ENCODE measurements at places on chromosomes 3 and 15.

- DNase-seq: no peak
Measured at GRCh38 chr15:57494581-57494980, 97.1 kb upstream of the MYZAP start.

DNA sequence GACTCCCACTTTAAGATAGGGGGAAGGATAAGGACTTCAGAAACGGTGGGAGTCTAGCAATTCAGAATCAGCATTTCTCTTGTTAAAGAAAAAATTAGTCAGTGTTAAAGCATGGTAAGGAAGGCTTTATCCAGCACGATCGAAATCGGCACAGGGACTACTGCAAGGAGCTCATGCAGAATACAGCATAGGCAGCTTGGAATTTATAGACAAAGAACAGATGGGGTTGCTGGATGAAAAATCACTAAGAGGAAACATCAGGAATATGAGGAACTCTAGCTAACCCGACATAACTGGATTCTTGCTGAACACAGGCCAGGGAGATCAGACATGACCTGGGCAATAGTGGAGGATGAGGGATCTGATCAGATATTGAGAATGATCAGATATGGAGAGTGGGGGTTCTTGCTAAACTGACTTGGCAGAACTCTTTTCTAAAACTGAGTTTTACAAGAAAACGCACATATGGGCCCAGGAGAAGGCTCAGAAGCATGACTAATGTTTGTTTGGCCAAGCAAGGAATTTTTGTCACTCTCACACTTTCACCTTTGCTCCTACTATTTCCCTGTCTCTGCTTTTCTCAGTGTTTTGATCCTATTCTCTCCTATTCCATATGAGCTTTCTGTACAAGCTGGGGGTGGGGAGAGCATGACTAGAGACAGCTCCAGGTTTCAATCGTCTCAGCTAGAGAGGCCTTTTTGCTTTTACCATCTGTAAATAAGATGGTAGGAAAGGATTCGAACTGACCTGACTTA, 3.9 kb upstream of the PLCH1 start:
- DNase-seq: no peak

GRCh38 chr3:46516521-46516920, 18.7 kb downstream of the RTP3 start:
- DNase-seq: no peak

DNA sequence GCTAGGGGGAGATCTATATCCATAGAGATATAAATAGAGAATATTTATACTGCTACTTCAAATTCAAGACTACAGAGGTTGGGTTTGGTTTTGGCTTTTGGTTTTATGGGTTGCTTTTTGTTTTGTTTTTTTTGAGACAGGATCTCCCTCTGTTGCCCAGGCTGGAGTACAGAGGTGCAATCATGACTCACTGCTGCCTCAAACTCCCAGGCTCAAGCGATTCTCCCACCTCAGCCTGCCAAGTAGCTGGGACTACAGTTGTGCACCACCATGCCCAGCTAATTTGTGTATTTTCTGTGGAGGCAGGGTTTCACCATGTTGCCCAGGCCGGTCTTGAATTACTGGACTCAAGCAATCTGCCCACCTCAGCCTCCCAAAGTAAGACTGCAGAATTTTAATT, 3.9 kb upstream of the UBL7 start:
- no peak for DNase-seq

- no peak for DNase-seq
Measured at GRCh38 chr3:179603831-179604230, 607 bp downstream of the MRPL47 start.

DNA sequence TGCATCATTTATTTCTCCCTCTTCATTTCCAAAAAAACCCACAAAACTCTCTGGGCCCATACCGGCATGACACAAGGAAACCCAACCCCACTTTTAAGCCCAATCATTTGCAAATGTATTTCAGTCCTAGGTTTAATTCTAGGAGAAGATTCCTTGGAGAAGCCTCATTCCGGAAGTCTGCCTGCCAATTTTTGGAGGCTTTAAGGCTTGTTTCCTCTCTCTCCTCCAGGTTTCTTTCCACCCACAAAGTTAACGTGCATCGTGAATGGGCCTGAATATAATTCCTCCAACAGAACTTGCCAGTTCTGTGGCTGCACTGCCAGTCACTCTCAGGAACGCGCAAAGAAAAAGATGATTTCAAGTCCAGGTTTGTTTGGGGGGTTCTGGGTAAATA, 69.9 kb upstream of the FOXP1 start:
- no peak for DNase-seq

DNA sequence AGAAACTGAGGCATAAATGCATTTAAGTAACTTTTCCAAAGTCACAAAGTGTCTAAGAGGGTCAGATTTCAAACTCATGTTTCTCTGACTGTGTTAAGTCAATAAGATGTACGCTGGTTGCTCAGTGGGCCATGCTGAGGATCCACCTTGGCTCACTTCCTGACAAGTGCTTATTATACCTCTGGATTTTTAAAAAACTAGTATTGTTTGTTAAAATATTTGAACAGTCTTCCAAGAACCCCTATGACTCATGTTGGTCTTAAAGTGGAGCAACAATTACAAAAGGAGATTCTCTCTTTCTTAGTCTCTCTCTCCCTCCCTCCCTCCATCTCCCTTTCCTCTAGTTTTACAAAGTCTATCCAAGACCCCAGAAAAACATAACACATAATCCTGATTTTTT, 1050.2 kb downstream of the AGBL1 start:
- DNase-seq: no peak

- no peak for DNase-seq
Measured at GRCh38 chr3:98784666-98785600, 21.8 kb downstream of the ST3GAL6 start.

GRCh38 chr3:149998946-149999345, 28.3 kb upstream of the PFN2 start:
- no peak for DNase-seq

- no peak for DNase-seq
Measured at GRCh38 chr3:171615281-171615680, 155.1 kb upstream of the TNIK start.

- no peak for DNase-seq
Measured at GRCh38 chr3:193620057-193620456, 27.0 kb downstream of the OPA1 start.

DNA sequence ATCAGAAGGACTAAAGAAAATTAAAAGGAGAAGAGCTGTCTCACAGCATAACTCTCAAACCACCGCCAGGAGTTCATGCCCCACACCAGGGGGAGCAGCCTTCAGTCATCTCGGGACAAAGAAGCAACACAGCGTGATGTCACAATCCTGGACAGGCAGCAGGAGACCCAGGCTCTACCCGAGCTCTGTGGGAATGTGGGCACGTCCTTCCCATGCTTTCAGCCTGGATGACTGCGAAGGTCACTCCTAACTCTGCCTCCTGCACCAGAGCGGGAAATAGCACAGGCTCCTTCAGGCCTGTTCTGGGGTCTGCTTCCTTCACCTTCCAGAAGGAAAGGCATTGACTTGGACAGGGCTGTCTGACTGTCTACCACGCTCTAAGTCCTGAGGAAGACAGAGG, 31.3 kb downstream of the NOX5 start:
- DNase-seq: no peak

- no peak for DNase-seq
Measured at GRCh38 chr3:67382536-67382935, 271.9 kb downstream of the SUCLG2 start.

DNA sequence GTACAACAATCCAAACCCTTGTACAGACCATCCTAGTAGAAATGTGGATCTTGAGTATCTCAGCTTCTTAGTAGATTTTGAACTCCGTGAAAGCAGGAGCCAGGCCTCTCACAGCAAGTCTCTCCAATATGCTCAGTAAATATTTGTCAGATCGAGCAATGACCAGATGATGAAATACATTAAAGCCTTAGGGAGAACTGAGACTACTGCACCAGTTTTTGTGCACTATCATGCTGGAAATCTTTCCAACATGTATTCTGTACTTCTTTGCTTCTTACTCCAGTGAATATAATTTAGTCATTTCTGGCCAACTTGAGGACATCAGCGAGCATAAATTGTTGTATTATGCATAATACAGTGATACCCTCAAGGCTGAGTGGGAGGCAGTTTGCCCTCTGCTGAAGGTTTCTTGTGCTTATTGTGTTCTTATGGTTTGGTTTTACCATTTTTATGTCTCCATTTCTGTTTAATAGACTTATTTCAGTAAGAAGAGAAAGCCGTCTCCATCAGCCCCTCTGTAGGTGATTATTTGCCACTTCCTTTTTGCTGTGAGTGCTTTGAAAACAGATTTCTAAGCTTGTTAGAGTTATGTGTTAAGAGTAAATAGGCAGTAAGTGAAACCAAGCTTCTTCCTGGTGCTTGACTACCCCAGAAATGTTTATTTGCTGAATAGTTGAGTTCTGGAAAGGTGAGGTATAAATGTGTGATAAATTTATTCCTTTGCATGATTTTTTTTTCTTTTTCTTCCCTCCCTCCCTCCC, 147.1 kb downstream of the PGPEP1L start:
- no peak for DNase-seq

DNA sequence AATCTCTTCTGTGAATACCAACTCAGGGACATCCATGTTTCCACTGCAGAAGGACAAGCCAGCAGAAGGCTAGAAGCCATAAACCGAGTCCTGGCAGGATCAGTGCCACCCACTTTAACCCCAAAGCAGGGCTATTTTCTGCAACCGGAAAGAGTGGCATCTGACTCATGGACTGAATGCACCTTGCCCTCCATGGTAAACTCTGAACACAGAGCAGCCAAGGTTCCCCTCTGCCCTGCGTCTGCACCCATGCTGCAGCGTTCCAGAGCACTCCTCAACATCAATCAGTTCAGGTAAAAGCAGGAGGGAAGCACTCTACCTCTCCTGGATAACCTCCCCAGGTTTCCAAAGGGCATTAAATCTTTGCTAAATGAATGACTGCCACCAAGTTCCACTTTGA, 801 bp upstream of the NGRN start:
- no peak for DNase-seq

DNA sequence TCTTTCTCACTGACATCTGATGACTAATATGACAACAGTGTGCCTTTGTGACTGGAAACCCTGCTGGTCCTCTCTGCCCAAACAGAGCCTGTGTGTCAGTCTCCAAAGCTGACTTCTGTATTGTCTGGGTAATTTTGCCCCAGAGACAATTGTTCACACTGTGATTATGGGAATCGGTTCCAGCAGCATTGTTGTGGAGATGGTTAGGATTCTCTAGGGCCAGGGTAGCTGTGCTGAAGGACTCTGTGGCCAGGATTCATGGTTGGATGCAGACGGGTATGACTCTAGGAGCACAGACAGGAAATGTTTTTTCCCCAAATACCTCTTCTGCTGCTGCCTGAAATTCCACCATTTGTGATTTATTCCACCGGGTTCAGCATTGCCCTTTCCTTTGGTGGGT, 57.5 kb upstream of the ITGA11 start:
- no peak for DNase-seq

- no peak for DNase-seq
Measured at GRCh38 chr3:4606911-4607310, 113.8 kb downstream of the ITPR1 start.

GRCh38 chr3:45575386-45575923, 19.1 kb upstream of the LIMD1 start:
- no peak for DNase-seq

DNA sequence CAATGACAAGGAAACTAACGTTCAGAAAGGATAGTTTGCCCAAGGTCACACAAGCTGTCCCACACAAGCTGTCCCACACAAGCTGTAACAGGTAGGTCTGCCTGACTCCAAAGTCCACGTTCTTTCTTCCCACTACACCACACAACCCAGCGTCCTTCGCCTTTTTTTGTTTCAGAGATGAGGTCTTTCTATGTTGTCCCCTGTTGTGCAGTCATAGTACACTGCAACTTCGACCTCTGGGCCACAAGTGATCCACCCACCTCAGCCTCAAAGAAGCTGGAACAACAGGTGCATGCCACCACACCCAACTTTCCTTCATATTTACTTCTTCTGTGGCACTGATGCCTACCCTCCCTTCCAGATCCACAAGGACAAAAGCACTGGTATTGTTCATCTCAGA, 21.4 kb downstream of the MB21D2 start:
- no peak for DNase-seq

DNA sequence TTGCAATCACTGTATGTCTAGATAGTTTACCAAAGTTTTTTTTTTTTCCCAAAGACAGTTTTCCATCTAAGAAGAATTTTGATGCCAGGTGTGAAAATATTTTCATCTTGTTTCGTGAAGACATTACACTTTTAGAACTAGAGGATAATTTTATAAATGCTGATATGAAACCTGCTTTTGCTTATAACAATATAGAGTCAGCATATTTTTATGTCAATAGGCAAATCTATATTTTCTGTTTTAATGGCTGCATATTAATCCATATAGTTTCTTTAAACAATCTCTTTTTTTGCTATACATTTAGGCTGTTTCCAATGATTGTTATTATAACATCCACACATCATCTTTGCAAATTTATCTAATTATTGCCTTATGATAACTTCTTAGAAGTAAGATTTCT, 12.6 kb upstream of the INSYN1 start:
- DNase-seq: no peak

GRCh38 chr3:122690096-122690495, 9.5 kb downstream of the PARP14 start:
- no peak for DNase-seq

DNA sequence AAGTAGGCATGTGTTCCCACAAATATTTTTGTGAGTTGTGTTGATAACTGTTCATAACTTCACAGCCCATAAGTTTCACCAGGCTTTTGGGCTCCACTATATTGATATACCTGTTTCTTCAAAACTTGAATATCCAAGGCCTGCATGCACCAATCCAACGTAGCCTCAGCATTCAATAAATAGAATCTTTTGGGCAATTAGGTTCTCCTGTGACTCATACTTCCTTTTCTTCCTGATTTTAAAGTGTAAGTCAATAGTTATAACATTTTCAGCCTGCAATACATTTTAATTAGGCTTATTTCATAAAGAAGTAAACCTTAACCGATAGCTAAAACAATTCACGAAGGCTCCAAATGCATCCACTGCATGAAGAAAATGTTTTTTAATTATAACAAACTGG, 97.8 kb upstream of the SPRED1 start:
- DNase-seq: no peak

DNA sequence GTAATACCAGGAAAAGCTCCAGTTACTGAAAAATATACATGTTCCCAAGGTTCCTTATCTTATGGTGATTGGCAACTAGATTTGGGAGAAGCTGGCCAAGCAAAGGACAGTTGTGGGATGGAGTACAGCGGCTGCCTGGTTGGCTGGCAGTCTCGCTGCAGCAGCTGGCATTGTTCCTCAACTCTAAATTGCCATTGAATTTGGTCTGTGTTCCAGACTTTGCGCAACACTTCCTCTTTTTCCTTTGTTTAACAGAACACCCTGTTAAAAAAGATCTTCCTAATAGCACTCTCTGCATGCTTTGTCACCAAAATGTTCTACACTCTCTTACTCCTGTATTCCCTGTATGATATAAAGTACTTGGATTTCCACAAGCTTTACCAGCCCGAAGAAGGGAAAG, 420.6 kb upstream of the RBMS3 start:
- DNase-seq: no peak

DNA sequence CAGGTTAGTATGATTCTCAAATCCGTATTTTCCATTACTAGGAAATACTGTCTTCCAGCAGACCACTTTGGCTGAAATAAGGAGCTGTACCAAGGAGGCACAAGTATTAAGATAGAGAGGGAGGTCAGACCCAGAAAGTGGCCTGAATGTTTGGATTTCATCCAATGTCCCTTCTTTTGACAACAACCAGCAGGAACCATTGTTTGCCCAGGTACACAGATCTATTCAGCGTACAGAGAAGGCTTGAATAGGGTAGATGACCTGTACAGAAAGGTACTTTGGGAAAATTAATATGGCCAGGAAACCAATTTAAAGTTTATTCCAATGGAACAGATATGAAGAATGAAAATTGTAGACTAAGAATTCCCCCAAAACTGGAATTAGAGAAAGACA, 12.6 kb downstream of the MTHFS start:
- DNase-seq: no peak

- no peak for DNase-seq
Measured at GRCh38 chr3:146466604-146467003, 2.8 kb downstream of the PLSCR2 start.

Measured in stimulated activated CD8-positive, alpha-beta memory T cell treated with anti-CD3 and anti-CD28 coated beads, Interleukin-4, amount 100 ng/mL, for 24 hours (primary cell).